Stimulated activated CD8-positive, alpha-beta memory T cell treated with anti-CD3 and anti-CD28 coated beads, Interleukin-2, amount 100 ng/mL, for 1 hour (primary cell): ENCODE measurements at places on chromosomes 6 and 20.

GRCh38 chr20:9019833-9020232 lies 49.1 kb upstream of the PLCB4 start:
- no peak for DNase-seq

DNA sequence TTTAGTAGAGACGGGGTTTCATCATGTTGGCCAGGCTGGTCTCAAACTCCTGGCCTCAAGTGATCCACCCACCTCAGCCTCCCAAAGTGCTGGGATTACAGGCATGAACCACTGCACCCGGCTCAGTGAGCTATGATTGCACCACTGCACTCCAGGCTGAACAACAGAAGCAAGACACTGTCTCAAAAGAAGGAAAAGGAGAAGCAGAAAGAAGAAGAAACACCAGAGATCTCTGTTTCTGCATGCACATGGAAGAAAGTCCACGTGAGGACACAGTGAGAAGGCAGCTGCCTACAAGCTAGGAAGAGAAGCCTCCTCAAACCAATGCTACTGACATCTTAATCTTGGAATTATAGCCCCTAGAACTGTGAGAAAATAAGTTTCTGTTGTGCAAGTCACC lies 16.0 kb downstream of the ECT2L start:
- no peak for DNase-seq

DNA sequence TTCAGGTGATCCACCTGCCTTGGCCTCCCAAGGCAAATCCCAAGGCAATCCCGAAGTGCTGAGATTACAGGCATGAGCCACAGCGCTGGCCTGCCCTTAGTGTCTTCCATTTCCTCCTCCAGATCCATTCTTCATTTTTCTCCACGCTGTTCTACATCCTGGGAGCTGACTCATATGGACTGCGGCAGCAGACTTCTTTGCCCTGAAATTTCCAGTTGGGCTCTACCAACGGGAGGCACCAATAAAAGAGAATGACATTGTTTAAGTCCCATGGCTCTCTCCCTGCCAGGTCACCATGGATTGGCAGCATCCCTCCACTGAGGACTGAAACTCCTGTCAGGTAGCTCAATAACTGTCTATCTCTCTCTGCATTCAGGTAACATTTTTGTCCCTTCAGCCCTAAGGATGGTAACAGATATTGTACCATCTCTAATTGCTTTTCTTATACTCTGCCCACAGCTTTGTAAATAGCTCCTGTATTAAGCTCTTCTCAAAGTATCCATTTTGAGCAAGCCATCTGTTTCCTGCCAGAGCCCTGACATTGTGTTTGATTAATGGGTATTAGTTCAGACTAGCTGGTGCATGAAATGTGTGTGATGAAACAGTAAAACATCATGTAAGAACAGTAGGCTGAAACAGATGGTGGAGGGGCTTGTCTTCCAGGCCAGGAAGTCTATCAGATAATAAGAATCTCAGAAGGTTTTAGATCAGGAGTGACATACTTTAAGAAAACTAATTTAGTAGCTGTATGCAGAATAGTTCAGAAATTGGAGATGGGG lies 3.6 kb downstream of the TBCC start:
- DNase-seq = no peak

DNA sequence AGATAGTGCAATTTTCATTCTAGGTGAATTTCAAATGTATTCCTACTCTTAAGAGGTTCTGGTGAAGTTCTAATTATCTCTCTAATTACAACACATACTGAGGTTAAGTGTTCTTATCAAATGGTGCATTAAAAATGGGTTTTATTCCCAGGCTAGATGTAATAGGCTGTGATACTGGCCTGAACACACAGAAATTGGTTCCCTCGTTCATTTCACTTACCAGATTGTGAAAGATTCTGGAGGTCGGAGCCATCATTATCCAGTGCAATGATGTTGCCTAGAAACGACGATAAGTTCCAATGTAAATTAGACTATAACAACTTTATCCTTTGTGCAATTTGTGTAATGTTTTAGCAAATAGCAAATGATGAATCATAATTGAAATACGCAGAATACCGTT lies 172.6 kb upstream of the SOX4 start:
- DNase-seq = no peak

- DNase-seq = no peak
Measured at GRCh38 chr6:142853244-142854180, 91.5 kb downstream of the HIVEP2 start.

- DNase-seq = no peak
Measured at GRCh38 chr20:13041574-13042457, 33.0 kb downstream of the SPTLC3 start.

DNA sequence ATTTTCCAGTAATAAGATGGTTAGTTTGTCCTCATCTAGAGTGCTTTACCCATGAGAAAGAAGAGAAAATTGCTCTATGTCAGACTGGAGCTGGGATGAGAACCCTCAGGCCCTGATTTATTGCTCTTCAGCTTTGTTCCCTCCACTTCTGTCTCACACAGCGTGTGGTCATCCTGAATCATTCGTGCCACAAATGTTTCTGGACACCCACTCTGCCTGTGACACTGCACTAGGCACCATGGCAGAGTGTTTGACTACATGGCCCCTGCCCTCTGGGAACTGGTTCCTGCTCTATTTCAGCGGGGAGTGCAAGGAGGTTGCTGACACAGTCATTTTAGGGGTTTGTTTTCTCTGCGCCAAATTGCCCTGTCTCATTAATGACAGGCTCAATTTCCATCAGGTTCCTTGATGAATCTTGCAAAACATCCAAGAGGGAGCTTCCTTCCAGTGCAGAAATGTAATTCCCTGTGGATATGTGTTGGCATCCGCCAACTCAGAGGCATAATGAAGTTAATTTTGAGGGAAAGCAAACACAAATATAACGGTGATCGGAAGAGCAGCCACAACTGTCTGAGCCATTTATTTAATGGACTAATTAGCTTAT lies 207.5 kb downstream of the CLIC5 start:
- no peak for DNase-seq

- no peak for DNase-seq
Measured at GRCh38 chr6:54991761-54992330, 145.3 kb downstream of the FAM83B start.

DNA sequence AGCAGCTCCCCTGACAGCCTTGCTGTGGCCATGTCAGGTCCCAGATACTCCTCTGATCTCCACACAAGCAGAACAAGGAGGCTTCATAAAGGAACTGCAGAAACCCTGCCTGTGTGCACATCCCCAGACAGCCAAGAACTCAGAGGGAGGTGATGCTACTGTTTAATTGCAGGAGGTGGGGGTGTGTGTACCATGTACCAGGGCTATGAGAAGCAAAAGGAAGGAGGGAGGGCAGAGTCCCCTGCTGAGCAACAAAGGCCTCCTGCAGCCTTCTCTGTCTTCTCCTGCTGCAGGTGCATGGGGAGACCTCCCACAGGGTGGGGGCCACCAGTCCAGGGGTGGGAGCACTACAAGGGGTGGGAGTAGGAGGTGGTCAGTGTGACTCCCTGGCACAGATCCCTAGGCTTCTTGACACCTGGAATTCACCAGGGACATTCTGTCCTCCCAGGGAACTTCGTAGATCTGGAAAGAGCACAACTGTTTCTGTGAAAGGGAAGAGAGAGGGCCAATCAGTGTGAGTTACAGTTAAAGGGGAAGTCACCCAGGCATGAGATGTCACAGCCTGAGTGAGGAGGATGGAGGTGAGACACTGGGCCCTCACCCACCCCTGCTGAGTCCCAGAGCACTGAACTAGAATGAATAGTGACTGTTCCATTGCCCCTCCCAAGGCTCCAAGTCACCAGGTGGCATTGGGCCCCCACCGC lies 2.8 kb downstream of the CST2 start:
- no peak for DNase-seq

- DNase-seq = peak; percentile 2
Measured at GRCh38 chr6:12289933-12290820, at the start of gene EDN1. EDN1 (plus strand) TSS chr6:12290361; CDS start chr6:12290630, 269 bp downstream.

GRCh38 chr6:99295276-99295675 lies 54.2 kb downstream of the FAXC start:
- DNase-seq = no peak

DNA sequence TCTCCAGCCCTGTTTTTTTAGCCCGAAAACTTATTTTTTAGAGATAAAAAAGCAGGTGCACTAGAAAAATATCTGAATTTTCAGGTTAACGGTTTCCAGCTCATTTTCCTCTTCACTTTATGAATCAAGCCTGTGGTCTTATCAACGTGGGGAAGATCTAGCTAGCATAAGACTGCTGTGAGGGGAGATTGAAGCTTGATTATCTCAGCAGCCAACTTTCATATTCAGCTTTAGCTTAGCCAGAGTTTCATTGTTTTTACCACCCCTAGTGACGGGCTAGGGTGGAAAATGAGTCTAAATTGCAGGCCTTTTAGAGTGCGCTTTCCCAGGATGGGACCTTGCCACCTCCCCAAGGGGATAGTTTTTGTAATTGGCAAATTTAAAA lies 11.9 kb upstream of the RBM38 start:
- DNase-seq = no peak

DNA sequence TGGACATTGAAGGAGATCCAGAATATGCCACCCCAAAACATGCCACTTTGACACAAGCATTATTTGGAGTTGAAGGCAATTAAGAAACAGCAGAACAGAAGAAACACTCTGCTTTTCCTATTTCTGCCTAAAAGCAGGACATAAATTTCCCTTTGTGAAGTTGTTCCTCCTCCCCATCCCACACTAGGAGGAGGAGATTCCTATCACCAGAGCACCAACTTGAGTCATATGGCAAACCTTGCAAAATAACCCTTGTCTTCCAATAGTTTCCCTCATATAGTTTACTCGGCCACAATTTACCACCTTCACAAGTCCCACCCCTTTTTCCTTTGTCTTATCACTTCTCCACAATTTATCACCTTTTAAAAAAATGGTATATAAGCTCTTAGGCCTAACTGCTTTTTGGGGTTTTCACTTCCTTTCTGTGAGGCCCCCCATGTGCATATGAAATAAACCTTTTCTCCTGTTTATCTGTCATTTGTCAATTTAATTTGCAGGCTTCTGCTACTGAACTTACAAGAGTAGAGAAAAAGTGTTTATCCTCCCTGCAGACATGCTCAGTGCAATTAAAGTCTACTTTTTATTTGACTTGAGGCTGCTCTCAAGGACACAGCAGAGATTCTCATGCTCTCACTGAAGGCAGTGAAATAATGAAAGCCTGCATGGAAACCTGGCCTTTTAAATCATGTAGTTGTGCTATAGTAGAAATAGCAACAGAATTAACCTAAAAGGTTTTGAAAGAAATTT lies 2.8 kb upstream of the RAB23 start:
- no peak for DNase-seq

DNA sequence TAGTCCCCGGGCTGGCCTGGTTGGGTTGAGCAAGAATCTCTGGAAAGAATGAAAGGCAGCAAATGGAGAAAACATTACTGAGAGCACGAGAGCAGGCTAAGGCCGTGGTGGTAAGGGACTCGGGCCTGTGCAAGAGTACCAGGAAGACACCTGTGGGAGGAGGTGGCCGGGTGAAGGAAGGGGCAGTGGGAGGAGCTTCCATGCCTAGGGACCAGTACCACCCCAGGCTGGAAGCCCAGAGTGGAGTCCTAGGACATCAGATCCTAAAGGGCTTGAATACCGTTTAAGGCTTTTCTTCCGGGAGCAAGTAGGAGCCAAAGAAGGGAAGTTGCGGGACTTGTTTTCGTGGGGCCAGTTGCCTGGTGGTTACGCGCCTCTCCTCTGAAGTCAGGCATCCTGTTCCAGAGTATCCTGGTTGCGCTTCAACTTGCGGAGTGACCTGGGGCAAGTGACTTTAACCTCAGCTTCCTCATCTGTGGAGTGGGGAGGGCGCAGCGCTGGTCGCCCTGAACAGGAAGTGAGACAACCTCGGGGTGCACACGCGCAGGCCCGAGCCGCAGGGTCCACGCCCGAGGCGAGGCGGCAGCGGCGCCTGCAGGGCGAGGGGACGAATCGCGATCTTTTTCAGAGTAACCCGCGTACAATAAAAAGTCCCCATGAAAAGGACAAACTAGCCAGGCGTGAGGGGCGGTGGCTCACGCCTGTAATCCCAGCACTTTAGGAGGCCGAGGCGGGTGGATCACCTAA lies 1.1 kb upstream of the TPD52L2 start:
- DNase-seq = peak; percentile 65

DNA sequence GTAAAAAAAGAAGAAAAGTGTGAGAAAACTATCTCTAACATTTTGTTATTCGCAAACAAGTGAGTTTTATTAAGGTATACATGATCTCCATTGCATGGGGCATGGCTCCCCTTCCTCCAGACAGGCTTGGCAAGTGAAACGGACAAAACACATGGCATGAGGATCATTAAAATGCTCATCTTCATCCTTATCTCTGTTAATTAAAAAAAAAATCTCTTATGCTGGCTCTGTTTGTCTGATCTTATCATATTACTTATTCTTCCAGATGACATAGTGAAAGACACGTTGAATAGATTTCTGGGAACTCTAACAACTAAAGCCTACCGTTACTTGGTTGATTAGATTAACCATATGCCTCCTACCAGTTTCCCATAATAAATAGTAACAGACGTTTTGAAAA lies 89.4 kb downstream of the CLVS2 start:
- DNase-seq = no peak

GRCh38 chr20:63082939-63083735 lies 76.4 kb upstream of the BHLHE23 start:
- no peak for DNase-seq

DNA sequence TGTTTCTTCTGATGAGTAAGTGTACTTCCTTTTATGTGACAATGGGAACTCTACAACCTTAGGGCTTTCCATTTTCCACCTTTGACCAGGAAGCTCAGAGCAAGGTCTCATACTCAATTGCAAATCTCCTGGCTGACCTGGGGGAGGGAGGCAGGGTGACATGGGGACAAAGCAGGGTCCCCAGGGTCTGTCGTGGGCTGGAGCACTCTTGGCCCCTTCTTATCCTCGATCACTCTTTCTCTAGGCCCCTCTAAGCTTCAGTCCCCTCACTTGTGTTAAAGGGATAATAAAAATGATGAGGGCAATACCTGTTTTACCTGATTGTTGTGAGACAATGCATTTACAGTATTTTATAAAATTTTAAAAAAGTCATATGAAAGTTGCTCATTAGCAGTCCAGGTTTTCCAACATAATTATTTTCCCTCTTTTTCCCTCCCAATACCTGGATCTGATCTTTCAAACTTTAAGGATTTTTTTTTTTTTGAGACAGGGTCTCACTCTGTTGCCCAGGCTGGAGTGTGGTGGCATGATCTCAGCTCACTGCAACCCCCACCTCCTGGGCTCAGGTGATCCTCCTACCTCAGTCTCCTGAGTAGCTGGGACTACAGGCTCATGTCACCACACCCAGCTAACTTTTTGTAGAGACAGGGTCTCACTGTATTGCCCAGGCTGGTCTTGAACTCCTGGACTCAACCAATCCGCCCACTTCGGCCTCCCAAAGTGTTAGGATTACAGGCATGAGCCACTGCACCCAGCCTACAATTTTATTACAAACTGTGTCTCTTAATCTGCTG lies 8.4 kb upstream of the FAM83C start:
- no peak for DNase-seq

DNA sequence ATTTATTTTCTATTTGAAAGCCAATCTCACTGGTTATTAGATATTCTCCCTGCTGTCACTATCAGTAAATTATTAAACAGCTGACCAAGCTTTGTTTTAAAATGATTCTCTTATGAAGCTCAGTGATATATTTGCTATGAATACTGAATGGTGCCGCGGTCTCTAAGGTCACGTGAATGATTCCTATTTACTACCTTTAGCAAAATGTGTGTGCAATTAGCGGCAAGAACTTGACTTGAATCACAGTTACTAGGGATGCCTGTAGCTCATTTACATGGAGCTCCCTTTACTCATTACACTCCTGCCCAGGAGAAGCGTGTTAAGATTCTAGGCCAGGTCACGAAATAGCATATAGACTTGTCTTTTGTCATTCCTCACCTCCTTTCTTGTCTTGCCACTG lies 12.4 kb upstream of the PTPRT start:
- no peak for DNase-seq
